Endothelial cell of umbilical vein (primary cell): ENCODE measurements at places on chromosomes 5 and 9. TPM values are rescaled to one million over a fixed set of nuclear protein-coding genes. Genes with fewer than 3 reads are reported as not detected.

The ACTBL2 gene
- total RNA-seq, result not detected in 2 replicates

The SH3PXD2B gene
- 66.3 and 71.8 TPM in 2 replicates for total RNA-seq

The MCTP1 gene
- total RNA-seq, result 203 and 307 TPM in 2 replicates

The FOXI1 gene
- total RNA-seq, result not detected in 2 replicates

The ADAMTSL2 gene
- total RNA-seq, result not detected in 2 replicates

The IL7R gene
- 1.2 TPM in 2 replicates for total RNA-seq

The MEGF9 gene
- 11.1 and 13.0 TPM in 2 replicates for total RNA-seq

The PCDHGA2 gene
- total RNA-seq, result 0.58 and 1.2 TPM in 2 replicates

The NRG2 gene
- total RNA-seq, result 0.30 and 0.42 TPM in 2 replicates

The PCDHA10 gene
- 0.07 and 0.18 TPM in 2 replicates for total RNA-seq

The OTP gene
- not detected in 2 replicates for total RNA-seq

The MARCOL gene
- total RNA-seq, result not detected in 2 replicates

The SV2C gene
- 0.07 TPM in 1 of 2 replicates, not detected in the other for total RNA-seq

The MYOT gene
- total RNA-seq, result not detected in 2 replicates

GRCh38 chr9:124361128-124361527 is 54.1 kb downstream of the PSMB7 start:
- DNase-seq, result no peak

GRCh38 chr5:86971034-86971571 is 296.6 kb upstream of the RASA1 start:
- peak; percentile 12 for DNase-seq

DNA sequence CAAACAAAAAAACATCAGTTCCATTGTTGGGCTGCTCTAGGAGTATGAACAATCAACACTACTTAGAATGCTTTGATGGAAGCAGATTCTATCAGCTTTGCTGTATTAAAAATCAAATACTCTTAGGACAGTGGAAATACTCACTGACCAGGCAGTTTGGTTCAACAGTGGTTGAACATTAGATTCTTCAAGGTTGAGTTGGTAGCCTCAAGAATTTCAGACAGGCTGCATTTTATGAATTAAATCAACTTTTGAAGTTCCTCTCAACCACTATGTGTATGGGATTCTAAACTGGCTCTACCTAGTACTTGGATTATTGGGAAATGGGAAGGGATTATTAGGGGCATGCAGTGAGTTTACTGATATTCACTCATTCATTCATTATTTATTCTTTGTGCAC is 35.0 kb downstream of the ACTBL2 start:
- DNase-seq, result no peak

DNA sequence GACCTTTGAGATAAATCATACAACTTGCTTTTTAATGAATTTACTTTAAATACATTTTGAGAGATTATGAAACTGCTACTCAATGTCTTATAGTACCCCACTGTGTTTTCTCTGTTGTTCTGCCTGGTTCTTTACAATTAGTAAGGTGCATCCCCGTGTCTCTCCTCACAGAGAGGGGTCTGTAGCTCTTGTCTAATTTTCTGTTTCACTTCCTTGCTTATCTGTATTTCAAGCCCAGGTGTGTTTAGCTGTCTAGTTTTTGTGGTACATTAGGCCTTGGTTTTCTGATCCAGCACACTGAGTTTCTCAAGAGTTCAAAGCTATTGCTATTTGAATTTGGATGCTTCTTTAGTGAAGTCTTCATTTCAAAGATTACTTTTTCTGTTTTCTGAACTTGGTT is 105.1 kb downstream of the MAST4 start:
- no peak for DNase-seq

- DNase-seq, result peak; percentile 64
These were observed 66.5 kb upstream of the HSPA9 start for GRCh38 chr5:138641547-138642298.

- DNase-seq, result no peak
These were observed 1.9 kb upstream of the DCAF10 start for GRCh38 chr9:37798677-37799076.

DNA sequence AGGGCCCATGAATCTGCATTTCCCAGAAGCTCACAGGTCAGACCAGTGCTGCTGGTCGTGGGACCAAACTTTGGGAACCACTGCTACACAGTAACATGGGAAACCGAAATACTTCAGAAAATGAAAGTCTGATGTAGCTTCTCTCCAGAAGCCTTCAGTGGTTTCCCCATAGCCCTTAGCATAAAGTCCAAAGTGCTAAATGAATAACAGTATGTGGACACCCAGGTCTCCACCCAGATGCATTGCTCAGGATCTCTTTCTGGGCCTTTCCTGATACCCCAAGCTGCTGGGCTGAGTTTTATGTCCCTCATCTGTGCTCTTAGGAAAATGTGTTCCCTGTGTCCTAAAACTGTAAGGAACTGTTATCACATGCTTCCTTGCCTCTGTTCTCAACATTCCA is 100.4 kb downstream of the NFIB start:
- DNase-seq, result no peak

- peak; percentile 70 for DNase-seq
These were observed 25.6 kb downstream of the ABL1 start for GRCh38 chr9:130860458-130861316.

DNA sequence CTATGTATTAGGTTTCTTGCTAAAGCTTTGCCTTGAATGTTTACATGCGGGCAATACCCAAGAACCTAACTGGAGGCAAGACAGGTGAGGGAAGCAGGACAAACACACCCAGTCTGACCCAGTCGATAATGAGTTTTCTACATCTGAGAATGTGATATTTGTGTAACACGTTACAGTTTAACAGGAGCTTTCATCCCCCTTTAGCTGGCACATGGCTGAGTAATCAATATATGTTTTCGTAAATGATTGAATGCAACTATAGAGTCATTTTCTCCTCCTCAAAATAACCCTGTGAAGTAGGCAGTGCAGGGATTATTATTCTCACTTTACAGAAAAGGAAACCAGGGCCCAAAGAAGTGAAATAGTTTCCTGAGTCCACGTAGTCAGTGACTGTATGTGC is 84.7 kb upstream of the HTR4 start:
- no peak for DNase-seq

GRCh38 chr9:126842977-126843799 is 17.3 kb upstream of the ZBTB34 start:
- peak; percentile 33 for DNase-seq

DNA sequence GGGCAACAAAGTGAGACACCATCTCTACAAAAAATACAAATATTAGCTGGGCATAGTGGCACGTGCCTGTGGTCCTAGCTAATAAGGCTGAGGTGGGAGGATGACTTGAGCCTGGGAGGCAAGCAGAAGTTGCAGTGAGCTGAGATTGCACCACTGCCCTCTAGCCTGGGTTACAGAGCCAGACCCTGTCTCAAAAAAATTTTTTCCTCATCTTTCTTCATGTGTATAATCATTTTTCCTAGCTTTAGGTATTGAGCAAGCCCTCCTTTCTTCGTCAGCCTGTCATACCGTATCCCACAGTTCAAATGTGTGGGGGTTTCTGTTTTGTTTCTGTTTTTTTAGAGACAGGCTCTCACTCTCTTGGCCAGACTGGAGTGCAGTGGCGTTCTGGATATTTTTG is 41.3 kb downstream of the EHMT1 start:
- no peak for DNase-seq

DNA sequence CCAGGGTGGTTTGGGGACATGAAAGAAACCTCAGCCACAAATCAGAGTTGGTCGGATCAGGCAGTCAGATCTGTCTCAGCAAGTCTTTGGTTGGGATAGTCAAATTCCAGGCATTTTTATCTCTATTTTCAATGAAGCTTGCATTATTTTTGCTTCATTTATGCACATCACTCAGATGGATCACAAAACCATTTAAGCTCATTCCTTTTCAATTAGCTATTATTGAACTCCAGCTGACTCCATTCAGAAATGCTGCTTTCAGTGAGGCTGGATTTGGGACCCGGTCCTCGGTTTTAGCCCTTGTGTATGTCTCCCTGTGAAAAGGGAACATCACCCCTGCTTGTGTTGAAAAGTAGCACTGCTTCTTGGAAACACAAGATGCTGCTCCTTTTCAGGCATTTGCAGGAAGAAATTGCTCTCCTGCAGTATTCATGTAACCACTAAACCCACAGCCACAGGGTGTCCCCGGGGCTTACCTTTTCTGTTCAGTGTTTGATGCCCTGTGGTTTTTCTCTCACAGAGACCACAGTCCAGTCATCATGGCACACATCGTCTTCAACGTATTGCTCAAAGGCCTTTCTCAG is 232.9 kb downstream of the NFIB start:
- DNase-seq, result no peak

GRCh38 chr9:19896161-19896560 is 107.3 kb upstream of the SLC24A2 start:
- no peak for DNase-seq

DNA sequence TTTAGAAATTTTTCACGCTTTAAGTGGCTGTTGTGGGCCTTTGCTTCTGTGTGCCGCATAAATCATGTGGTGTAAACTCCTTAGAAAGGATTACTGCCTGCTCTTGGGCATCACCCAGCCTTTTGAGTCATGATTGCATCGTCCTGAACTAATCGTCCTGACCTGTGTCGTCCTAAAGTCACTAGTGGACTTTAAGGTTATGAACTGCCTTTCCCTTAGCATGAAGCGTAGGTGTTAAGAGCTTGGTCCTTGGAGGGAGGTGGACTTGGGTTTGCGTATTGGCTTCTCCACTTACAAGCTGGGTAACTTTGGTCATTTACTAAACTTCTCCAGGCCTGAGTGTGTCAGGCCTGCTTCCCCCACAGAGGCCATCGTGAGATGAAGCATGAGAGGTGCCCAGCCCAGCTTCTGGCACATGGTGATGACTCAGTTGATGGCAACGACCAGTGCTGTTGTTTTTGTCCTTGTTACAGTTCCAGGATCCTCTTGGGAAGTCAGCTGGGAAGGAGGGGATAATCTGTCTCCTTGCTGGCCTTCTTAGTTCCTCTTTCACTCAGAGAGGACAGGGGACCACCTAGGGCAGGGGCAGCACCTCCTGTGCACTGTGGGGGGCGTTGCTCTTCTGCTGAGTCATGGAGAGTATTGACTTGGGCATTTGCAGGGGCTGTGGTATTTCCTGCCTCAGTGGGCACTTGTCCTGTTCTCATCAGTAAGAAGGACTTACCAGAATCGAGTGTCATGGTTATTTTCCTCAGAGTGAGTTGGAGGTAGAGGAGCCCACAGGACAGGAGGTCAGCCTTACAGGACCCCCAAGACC is 54.2 kb upstream of the NCS1 start:
- DNase-seq, result peak; percentile 50

DNA sequence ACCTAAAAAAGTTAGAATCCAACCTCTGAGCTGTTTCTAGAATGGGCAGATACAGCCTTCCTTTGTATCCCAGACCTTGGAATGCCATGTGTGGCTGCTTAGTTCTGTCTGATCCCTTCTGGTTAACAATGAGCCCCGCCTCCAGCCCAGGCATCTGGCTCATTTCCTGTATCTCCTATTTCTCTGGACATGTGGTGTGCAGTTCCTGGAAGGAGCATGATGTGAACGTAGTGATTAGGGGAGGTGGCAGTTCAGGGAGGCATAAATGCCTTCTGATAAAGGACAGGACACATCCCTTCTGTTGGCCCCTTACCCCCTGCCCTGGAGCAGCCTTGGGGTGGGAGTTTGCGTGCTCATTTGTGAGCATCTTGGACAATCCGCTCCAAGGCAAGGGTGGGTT is 243.0 kb downstream of the ZSWIM6 start:
- peak; percentile 24 for DNase-seq

GRCh38 chr5:40736103-40736875 is 19.5 kb downstream of the TTC33 start:
- peak; percentile 84 for DNase-seq

- DNase-seq, result no peak
These were observed 151.1 kb downstream of the DOCK2 start for GRCh38 chr5:169788168-169788567.

DNA sequence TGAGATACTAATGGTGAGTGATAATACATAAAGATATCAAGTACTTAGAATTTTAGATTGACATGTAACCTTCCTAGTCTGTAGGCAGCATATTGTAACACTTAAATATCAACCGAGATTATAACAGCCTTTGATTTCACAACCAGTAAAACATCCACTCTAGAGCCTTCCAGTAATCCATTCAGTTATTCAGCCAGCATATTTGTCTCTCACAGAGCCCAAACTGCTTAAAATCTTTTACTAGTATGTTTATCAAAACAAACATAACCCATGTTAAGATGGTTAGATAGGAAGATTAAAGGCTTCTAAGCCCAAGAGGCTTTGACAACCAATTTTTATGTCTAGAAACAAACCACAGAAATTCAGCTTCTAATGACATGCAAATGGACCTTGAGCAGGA is 177.9 kb upstream of the FST start:
- no peak for DNase-seq

DNA sequence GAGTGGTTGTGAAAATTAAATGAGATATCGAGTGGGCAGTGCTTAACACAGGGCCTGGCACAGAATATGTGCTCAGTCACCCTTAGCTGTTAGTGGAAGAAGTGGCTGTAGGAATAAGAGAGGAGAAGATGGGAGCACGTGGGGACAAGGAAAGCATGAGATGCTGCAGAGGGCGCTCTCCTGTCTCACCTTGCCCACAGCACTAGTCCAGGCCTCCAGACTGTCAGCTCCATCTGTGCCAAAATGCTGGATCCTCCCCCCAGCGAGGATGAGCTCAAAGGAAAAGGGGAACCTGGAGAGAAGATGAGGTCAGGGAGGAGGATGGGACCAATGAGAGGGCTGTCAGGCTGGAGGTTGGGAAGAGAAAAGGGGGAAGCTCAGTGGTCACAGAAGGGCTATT is 12.5 kb downstream of the ARAP3 start:
- DNase-seq, result no peak

GRCh38 chr9:35757226-35757891 is 3.3 kb upstream of the MSMP start:
- DNase-seq, result peak; percentile 54

DNA sequence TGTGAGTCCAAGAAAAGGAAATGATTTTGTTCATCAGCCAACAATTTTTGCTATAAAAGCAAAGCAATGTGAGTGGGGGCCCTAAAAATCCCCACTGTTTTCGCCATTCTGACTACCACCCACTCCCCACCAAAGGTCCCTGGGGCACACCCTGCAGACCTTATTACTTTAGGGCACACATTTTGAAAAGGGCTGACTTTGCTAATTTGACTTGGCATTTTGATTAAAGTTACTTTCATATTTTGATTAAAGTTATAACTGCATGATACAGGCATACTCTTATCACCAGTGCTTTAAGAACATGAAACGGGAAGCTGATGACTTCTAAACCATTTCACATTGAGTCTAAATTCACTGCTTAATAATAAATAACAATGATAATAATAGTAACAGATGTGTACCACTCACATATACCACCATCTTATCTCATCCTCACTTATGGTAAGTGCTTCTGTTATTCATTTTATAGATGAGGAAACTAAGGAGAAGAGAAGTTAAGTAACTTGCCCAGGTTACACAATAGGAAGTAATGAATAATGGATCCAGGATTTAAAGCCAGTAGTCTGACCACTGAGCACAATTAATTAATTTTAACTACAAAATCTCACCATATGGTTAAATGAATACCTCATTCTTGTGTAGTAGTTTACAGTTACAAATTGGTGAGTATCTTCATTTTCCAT is 25.4 kb upstream of the NR3C1 start:
- no peak for DNase-seq
